HepG2 (cell line): ENCODE measurements at places on chromosomes 3 and 15. TPM values are rescaled to one million over a fixed set of nuclear protein-coding genes. Genes with fewer than 3 reads are reported as not detected.

DNASE1L3 gene
- total RNA-seq: 0.55 and 0.86 TPM in 2 replicates

PLSCR2 gene
- total RNA-seq: not detected in 2 replicates

SLC24A5 gene
- total RNA-seq: not detected in 2 replicates

SMCO1 gene
- total RNA-seq: not detected in 2 replicates

ITIH4 gene
- 1.5 and 5.3 TPM in 2 replicates for total RNA-seq

- no peaks in the 10 kb centered on the region for H3K4me1 ChIP-seq
- no peak overlapping the region for H3K27ac ChIP-seq
- no peaks in the 10 kb centered on the region for H3K27me3 ChIP-seq
- H3K36me3 ChIP-seq: no peaks in the 10 kb centered on the region
- DNase-seq: no peak
These were observed 57.0 kb downstream of the DUT start for GRCh38 chr15:48388016-48388851.

- peaks cover 76% of the 10 kb centered on the region for H3K4me1 ChIP-seq
- H3K4me3 ChIP-seq: no peak overlapping the region
- no peaks in the 10 kb centered on the region for H3K27me3 ChIP-seq
- H3K27ac ChIP-seq: no peak overlapping the region
These were observed 16.9 kb downstream of the TCAIM start for GRCh38 chr3:44355362-44356033.

GRCh38 chr3:17038141-17038540 lies 153.4 kb downstream of the PLCL2 start:
- no peak overlapping the region for H3K27ac ChIP-seq
- H3K27me3 ChIP-seq: peaks cover 3% of the 10 kb centered on the region; the same call in 1 of the 3 replicates
- H3K4me1 ChIP-seq: no peaks in the 10 kb centered on the region

CATSPER2 gene
- total RNA-seq: 0.53 and 0.66 TPM in 2 replicates

DNA sequence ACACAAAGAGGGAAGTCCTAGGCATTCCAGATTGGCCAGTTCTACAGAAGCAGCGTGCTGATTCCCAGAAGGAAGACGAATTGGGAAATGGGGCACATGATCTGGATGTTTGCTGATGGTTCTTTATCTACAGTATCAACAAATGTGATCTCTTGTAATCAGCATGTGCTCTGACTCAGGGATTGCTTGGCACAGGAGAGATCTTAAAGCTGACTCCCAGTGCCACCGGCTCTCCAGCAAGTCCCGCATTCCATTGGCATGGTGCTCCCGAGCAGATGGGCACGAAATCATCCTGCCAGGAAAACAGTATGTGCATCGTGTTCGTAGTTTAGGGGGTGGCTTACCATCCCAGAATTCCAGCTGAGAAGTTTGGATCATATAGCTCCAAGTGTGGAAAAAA lies 259.9 kb upstream of the NR2F2 start:
- no peak for DNase-seq
- no peak overlapping the region for H3K27ac ChIP-seq
- H3K4me3 ChIP-seq: no peak overlapping the region
- no peaks in the 10 kb centered on the region for H3K27me3 ChIP-seq
- H3K4me1 ChIP-seq: no peaks in the 10 kb centered on the region

OR5H15 gene
- not detected in 2 replicates for total RNA-seq

MASP1 gene
- 9.3 and 10.8 TPM in 2 replicates for total RNA-seq

DNA sequence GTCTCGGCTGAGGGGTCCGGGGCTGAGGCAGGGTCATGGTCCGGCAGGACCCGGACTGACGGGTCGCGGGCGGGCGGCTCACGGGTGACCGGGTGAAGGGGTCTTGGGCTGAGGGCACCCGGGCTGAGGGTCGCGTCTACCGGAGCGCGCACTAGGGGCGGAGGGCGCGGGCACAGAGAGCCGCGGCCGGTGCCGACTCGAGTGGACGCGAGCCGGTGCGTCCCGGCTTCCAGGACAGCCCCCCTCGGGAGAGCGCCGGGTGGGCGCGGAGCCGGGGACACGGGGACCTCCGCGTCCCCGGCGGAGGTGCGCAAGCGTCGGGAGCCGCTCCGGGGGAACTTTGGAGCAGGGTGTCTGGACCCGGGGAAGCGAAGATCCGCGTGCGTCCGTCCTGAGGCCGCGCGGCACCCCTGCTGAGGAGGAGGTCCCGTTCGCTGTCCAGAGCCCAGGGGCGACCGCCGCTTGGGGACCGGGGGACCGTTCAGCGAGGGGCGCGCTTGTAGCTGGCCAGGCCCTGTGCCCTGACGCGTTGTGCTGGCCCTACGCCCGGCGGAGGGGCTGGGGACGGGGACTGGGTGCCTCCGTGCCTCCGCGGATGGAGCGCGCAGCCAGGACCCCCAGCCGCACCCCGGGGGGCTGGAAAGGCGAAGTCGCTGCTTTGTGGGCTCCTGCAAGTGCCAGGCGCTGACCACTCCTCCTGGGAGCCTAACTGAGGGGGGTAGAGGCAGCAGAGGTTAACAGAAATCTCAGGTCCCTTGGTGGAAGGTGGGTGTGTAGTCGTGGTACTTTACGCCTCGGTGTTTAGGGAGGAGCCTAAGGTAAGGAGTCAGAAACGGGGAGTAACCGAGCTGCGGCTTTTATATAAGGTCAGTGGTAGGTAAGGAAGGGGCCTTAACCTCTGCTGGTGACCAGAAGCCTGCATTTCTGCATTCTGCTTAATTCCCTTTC lies at the start of gene PPARG:
Gene PPARG (plus strand): TSS at position 889 of the 948 bp plus-strand sequence. CDS start 90,642 bp downstream, outside the sequence.
- H3K27ac ChIP-seq: peak within 1 kb of the TSS; percentile 80
- DNase-seq: peak; percentile 54
- no peaks in the 10 kb centered on the region; the same call in 2 of the 3 replicates for H3K27me3 ChIP-seq
- peak within 1 kb of the TSS; percentile 97 for H3K4me3 ChIP-seq

DNA sequence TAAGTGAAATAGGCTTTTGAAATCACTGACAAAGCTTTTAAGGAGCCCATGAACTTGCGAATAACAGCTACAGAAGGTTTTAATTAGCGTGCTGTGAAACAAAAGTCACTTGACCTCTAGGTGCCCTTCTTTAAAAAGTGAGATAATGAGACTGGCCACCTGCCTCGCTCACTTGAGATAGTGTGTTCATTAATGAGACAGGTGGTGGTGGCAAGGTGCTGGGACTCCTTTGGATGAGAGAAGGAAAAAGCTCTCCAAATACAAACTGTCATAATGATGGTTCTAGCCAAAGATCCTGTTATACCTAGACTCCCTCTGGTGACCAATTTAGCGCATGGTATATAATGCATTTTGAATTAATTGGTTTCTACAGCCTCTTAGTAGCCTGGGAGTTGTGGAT lies 22.7 kb upstream of the IREB2 start:
- no peak overlapping the region for H3K27ac ChIP-seq
- no peaks in the 10 kb centered on the region for H3K36me3 ChIP-seq
- no peak overlapping the region for H3K4me3 ChIP-seq
- no peak for DNase-seq
- H3K4me1 ChIP-seq: peaks cover 29% of the 10 kb centered on the region

LRRC34 gene
- not detected in 2 replicates for total RNA-seq

- no peak overlapping the region for H3K4me3 ChIP-seq
- no peak for DNase-seq
- no peaks in the 10 kb centered on the region for H3K27me3 ChIP-seq
- H3K27ac ChIP-seq: no peak overlapping the region
- no peaks in the 10 kb centered on the region for H3K36me3 ChIP-seq
These were observed 12.8 kb upstream of the TOPAZ1 start for GRCh38 chr3:44228900-44229299.

GOLGA6A gene
- 0.04 TPM in 1 of 2 replicates, not detected in the other for total RNA-seq

DNA sequence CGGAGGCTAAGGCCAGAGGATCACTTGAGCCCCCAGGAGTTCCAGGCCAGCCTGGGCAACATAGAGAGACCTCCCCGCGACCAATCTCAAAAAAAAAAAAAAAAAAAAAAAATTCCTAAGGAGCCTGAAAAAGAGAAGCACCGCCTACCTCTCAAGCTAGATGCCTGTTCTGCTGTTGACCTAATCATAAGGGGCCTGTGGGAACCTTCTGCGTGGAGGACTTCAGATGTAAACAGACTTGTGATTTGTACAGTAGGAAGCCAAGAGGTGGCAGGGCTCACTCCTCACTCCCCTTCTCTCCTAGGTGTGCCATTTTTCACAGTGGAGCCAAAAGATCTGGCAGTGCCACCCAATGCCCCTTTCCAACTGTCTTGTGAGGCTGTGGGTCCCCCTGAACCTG lies 3.2 kb downstream of the TYRO3 start:
- H3K27me3 ChIP-seq: no peaks in the 10 kb centered on the region
- H3K4me1 ChIP-seq: peaks cover 88% of the 10 kb centered on the region
- H3K27ac ChIP-seq: no peak overlapping the region
- 0 out of 3 replicates have a peak, but pooled peaks cover 4% of the 10 kb centered on the region for H3K36me3 ChIP-seq

COL8A1 gene
- not detected in 2 replicates for total RNA-seq

DNA sequence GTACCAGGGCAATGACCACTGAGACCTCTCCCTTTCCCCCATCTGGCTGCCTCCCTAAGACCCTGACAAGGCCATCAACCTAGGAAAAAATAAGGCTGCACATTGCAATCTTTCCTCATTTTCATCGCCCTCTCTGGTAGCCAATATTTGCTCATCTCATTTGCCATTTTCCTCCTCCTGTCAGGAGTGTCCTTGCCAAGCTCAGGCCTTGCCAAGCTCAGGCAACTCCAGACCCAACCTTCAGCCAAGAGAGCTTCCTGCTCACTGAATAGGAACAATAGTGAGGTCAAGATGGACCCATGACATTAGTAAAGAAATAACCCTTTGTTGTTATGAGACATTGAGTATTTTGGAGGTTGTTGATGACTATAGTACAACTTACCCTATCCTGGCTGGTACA lies 380.3 kb downstream of the RSL24D1 start:
- no peak overlapping the region for H3K27ac ChIP-seq
- H3K36me3 ChIP-seq: no peaks in the 10 kb centered on the region
- no peak for DNase-seq
- H3K4me3 ChIP-seq: no peak overlapping the region
- no peaks in the 10 kb centered on the region for H3K27me3 ChIP-seq
- no peaks in the 10 kb centered on the region for H3K4me1 ChIP-seq

- H3K36me3 ChIP-seq: no peaks in the 10 kb centered on the region
- H3K27ac ChIP-seq: no peak overlapping the region
- no peaks in the 10 kb centered on the region for H3K4me1 ChIP-seq
- H3K27me3 ChIP-seq: no peaks in the 10 kb centered on the region
These were observed 403.3 kb downstream of the TBC1D5 start for GRCh38 chr3:17339132-17339575.

GRCh38 chr3:127915937-127916493 lies 983 bp downstream of the KBTBD12 start:
- no peak overlapping the region for H3K27ac ChIP-seq
- no peak overlapping the region for H3K4me3 ChIP-seq
- H3K27me3 ChIP-seq: no peaks in the 10 kb centered on the region; the same call in 1 of the 2 replicates
- no peaks in the 10 kb centered on the region for H3K36me3 ChIP-seq

GOLGA6L26 gene
- not detected in 2 replicates for total RNA-seq

FBLN2 gene
- total RNA-seq: not detected in 2 replicates

- no peak for DNase-seq
- no peaks in the 10 kb centered on the region for H3K4me1 ChIP-seq
- H3K4me3 ChIP-seq: no peak overlapping the region
- H3K27ac ChIP-seq: no peak overlapping the region
- H3K27me3 ChIP-seq: no peaks in the 10 kb centered on the region
- no peaks in the 10 kb centered on the region for H3K36me3 ChIP-seq
These were observed 3.5 kb upstream of the GPR87 start for GRCh38 chr3:151320131-151320530.

GRCh38 chr3:195838714-195839113 lies 27.0 kb upstream of the MUC4 start:
- H3K4me3 ChIP-seq: no peak overlapping the region
- 0 out of 2 replicates have a peak, but pooled peaks cover 5% of the 10 kb centered on the region for H3K4me1 ChIP-seq
- H3K36me3 ChIP-seq: no peaks in the 10 kb centered on the region
- H3K27me3 ChIP-seq: peaks cover 44% of the 10 kb centered on the region

- no peak for DNase-seq
- peaks cover 40% of the 10 kb centered on the region for H3K4me1 ChIP-seq
- no peak overlapping the region for H3K27ac ChIP-seq
These were observed 341.5 kb downstream of the THSD4 start for GRCh38 chr15:71456811-71457210.

- no peaks in the 10 kb centered on the region; the same call in 1 of the 2 replicates for H3K36me3 ChIP-seq
- peaks cover 42% of the 10 kb centered on the region for H3K4me1 ChIP-seq
- H3K4me3 ChIP-seq: no peak overlapping the region
- DNase-seq: no peak
- no peak overlapping the region for H3K27ac ChIP-seq
These were observed 26.8 kb upstream of the IP6K2 start for GRCh38 chr3:48743773-48744172.

DNA sequence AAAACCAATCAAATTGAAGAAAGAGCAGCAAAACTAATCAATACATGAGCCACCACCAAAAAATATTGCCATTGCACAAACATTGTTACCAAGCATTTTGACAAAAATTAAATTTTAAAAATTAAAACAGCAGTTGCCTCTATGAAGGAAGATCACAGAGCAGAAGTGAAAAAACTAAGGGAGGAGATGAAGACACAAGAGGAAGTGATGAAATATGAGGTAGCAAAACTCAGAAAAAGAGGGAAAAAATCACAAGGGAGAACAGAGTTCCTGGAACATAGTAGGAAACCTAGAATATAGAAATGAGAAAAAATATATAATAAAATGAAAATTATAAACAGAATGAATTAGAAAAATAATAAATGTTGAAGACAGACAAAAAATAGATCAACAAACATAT lies 7.3 kb upstream of the SERPINI2 start:
- DNase-seq: no peak
- no peaks in the 10 kb centered on the region for H3K4me1 ChIP-seq
- no peak overlapping the region for H3K27ac ChIP-seq
- H3K36me3 ChIP-seq: no peaks in the 10 kb centered on the region
- H3K4me3 ChIP-seq: no peak overlapping the region

CHP1 gene
- total RNA-seq: 76.4 and 111 TPM in 2 replicates

DNA sequence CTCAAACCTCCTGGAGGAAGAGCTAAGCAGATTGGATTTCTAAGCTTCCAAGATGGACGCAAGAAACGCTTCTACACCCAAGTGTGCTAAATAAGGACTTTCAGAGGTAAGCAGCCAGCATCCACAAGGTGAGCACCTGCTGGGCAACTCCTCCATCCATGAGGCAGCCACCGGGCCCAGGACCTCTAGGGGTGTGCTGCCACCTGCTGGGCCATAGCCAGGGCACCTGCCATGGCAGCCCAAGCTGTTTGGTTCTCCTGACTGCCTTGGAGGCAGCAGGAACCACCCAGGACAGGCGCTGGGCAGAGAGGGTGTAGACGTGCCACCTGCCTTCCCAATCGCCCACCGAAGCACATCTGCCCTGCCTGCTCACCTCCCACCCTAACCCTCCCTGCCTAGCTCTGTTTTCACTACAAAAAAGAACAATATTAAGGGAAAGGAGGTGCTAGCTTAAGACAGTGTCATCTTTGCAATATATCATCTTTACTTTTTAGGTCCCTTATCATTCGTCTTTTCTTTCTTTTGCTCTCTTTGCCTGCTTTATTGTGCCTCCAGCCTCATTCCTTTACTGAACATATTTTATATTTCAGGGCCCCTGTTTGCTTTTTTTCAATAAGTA lies 12.9 kb downstream of the C15orf62 start:
- peaks cover 8% of the 10 kb centered on the region for H3K36me3 ChIP-seq
- no peak overlapping the region for H3K4me3 ChIP-seq
- H3K27me3 ChIP-seq: no peaks in the 10 kb centered on the region
- peak; percentile 62 for DNase-seq
